Activated CD4-positive, alpha-beta T cell treated with anti-CD3 and anti-CD28 coated beads for 24 hours (primary cell): ENCODE measurements at places on chromosomes 4 and X.

DNA sequence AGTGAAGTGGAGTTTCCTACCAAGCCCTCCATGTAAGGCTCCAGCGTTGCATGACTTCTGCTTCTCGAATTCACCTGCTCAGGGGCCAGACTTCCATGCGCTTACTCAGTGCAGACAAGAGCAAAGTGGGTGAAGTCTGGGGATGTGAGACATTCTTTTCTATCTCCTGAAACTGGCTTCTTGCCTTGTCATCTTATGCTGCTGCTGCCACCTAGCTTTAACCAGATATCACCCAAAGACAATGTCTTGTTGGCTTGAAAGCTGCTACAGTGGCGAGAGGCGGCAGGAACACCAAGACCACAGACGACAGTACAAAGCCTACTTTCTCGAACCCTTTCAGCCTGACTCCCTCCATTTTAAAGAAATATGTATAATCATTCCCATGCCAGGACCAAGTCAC, 103.6 kb upstream of the ADGRG2 start:
- no peak for DNase-seq

DNA sequence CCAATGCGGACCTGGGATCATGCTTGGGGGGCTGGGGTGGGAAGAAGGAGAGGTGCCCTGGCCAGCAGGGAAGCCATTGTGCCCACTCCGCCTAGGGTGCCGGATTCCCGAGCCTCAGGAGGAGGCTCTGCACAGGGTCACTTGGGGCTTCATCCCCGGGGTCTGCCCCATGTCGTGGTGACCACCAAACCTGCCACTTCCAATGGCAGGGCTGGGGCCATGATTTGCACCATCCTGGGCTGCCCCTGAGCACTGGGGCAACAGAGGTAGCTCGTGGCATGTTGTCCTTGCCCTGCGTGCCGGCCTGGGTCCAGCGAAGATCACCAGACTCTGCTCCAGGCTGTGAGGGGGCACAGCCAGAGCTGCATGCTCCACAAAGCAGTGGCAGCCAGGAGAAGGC, 71.4 kb upstream of the DCAF12L2 start:
- no peak for DNase-seq

- no peak for DNase-seq
These were observed 155.1 kb upstream of the FGF13 start for GRCh38 chrX:138866643-138867042.

- DNase-seq, result peak; percentile 81
These were observed 64.1 kb downstream of the RLIM start for GRCh38 chrX:74550295-74550802.

DNA sequence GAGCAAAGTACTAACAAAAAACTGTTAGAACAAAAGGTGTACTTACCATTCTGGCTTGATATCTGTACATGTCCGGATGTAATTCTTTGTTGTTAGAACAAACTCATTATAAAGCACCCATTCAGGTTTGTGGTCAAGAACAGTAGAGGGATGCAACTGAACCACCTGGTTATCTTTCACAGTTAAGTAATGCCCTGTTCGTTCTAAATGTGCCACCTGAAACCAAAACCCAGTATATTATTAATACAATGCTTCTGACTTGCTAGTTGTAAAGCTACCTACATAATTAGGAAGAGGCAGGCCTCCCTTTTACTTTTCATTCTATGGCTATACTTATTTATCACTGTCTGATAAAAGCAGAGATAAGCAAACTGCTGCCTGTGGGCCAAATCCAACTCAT, 54.8 kb downstream of the DHX15 start:
- DNase-seq, result no peak

GRCh38 chr4:787561-787981, 38.4 kb downstream of the CPLX1 start:
- no peak for DNase-seq

DNA sequence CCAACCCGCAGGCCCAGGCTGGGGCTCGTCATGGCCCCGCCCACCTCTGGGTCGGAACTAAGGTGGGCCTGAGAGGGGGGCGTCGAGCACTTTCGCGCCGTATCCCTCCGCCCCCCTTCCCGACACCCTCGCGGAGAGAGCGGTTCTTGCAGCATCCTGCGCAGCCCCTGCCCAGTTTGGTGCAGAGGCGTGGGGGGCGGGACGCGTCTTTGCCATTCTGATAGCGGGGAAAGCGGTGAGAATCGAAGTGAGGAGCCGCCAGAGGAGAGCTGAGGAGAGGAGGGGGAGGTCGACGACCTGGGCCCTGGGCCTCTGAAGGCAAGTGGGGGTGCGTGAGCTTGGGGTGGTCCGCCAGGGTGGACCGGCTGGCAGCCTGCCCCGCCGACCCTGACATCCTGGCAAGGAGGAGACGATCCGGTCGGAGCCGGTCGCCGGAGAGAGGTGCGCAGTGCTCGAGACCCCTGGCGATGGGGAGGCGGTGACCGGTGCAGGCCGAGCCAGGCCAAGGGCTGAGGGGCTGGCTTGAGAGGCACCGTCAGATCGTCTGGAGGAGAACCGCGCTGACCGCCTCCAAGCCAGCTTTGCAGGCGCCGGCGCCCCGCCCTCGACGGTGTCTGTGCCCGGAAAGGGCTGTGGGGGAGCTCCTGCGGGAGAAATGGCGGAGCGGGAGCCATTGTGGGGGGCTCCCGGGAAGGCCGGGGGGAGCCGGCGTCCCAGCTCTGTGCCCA, 25.5 kb downstream of the GPRASP3 start:
- DNase-seq, result no peak

- DNase-seq, result no peak
These were observed 31.4 kb upstream of the PJA1 start for GRCh38 chrX:69196666-69197065.

- DNase-seq, result no peak
These were observed 37.6 kb downstream of the LNX1 start for GRCh38 chr4:53553486-53554210.

- DNase-seq, result no peak
These were observed 1.4 kb upstream of the CT47C1 start for GRCh38 chrX:119071381-119071780.

GRCh38 chrX:18890049-18890381, 93.9 kb downstream of the PHKA2 start:
- DNase-seq, result no peak

GRCh38 chrX:42846741-42847140, 68.8 kb upstream of the PPP1R2C start:
- no peak for DNase-seq

DNA sequence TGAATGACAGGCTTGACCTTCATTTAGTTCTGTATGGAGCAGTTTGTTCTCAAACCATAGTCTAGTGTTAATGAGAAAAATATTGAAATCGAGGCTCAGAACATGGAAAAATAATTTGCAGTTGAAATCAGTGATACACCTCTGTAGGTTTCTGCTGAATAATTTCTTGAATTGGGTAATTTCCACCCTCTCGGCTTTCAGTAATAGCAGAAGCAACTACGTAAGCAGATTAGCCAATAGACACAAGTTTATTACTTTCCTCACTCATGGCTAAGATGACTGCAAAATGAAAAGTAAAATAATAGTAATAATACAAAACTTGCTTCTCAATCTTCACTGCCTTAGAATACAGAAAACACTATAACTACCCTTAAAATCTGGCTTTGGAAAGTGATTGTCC, 46.0 kb downstream of the USP38 start:
- DNase-seq, result no peak

DNA sequence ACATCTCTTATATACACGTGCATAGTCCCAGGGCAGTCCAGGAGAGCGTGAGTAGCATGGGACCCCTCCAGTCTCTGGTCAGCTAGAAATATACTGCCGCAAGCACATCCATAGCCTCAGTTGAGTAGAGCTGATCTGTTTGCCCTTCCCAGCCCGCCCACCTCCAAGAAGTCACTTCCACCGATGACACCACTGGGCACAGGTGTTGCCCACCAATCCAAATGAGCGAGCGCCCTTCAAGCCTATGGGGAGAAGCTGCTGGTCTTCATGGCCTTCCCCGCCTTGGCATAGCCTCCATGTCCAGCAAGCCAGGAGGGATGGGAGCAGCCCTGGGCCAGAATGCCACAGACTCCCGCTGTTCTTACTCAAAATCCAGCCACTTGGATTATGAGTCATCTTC, 10.2 kb downstream of the DUSP9 start:
- DNase-seq, result no peak

DNA sequence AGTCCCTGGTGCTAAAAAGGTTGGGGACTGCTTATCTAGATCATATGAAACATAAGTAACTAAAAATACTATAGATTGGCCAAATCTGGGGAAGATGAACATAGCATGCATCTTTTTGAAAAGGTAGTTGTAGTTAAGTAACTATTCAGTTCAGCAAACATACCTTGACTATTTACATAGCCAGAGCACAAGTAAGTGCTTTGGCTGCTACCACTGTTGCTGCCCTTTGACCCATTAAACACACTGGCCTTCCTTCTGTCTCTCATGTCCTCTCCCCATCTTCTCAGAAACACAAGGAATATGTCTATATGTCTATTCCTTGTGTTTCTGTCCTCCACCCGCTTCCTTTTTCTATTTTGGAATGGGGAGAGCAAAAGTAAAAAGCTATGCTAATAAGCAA, 87.9 kb upstream of the SPRY1 start:
- no peak for DNase-seq

GRCh38 chrX:14875624-14876023, 2.4 kb downstream of the MOSPD2 start:
- DNase-seq, result no peak

DNA sequence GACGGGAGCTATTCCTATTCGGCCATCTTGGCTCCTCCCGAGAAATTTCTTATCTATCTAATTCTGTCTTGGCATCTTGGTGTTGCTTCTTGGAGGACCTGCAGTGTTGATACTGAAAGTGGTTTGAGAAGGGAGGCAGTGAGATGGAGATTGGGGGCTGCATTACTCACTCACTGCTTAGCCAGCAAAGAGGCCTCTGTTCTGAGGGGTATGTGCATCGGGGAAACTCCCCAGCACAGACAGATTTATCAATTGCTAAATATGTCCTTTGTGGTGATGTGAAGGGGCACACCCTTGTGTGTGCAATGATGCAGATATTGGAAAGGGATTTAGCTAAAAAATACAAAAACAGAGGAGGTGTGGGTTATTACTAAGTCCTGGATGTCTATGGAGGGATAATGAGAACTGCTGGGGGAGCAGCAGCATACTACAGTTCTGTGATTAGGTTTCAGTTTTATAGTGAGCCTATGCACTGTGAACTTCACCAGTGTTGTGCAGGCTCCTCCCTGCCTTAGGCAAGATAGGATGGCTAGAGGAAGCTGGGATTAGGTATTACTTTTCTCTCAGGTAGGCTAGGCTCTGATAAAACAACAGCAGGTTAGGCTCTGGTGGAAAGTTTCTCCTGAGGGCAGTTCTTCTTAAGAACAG, 279.0 kb downstream of the HS3ST1 start:
- DNase-seq, result no peak

DNA sequence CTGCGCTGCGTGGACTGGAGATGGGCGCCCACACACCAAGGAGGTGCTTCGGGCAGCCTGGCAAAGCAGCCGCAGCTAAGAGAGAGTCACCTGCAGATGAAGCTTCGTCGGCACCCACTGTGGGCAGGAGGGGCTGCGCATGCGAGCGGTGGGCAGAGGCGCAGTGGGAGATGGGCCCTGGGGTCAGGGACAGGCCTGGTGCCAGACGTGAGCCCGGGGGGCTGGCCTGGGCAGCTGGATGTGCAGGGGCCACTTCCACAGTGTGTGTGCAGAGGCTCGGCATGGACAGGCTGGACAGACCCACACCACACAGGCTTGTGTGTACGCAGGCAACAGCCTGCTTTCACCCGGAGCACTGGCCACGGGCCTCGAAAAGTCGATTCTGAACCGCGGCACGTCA, 18.6 kb downstream of the CTBP1 start:
- no peak for DNase-seq

DNA sequence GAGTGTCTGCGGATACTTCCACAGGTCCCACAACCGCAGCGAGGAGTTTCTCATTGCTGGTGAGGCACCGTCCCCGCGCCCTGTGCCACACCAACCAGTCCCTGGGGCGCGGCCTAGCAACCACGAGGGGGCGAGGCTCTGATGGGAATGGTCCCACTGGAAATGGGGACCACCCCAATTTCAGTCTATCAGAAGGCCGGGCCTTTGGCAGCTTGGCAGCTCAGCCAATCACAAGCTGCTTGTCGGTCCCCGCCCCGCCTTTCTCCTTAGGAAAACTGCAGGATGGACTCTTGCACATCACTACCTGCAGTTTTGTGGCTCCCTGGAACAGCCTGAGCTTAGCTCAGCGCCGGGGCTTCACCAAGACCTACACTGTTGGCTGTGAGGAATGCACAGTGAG, 3.0 kb downstream of the TIMP1 start:
- no peak for DNase-seq

DNA sequence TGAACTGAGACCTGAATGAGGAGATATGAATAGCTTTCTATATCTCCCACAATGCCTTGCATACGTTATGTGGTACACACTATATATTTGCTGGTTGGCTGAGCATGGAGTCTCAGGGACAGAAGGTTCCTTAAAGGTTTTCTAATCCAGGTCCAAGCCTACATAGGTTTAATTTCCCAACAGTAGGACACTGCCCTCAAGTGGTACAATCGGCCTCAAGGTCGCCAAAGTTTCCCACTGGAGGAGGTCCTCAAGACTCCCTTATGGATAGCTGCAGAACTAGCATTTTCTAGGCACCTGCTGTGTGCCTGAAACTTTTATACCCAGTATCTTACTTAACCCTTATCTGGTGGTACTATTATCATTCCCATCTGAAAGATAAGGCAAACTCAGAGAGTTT, 21.0 kb upstream of the EFNB1 start:
- DNase-seq, result no peak

GRCh38 chrX:15399962-15400391, 15.8 kb upstream of the VEGFD start:
- DNase-seq, result no peak

DNA sequence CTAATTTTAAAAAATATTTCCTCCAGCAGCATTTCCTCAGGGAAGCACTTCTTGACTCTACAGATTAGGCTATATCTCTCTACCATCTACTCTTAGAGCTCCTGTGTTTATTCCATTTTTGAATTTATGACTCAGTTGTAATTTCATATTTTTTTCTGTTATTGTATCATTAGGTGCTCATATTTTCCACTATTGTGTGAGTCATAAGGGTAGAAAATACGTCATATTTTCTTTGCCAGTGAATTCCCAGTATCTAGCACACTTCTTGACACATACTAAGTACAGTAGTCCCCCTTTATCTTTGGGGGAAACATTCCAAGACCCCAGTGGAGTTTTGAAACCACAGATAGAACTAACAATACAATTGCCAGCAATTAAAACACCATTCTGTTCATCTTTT, 431.2 kb downstream of the GASK1B start:
- no peak for DNase-seq

DNA sequence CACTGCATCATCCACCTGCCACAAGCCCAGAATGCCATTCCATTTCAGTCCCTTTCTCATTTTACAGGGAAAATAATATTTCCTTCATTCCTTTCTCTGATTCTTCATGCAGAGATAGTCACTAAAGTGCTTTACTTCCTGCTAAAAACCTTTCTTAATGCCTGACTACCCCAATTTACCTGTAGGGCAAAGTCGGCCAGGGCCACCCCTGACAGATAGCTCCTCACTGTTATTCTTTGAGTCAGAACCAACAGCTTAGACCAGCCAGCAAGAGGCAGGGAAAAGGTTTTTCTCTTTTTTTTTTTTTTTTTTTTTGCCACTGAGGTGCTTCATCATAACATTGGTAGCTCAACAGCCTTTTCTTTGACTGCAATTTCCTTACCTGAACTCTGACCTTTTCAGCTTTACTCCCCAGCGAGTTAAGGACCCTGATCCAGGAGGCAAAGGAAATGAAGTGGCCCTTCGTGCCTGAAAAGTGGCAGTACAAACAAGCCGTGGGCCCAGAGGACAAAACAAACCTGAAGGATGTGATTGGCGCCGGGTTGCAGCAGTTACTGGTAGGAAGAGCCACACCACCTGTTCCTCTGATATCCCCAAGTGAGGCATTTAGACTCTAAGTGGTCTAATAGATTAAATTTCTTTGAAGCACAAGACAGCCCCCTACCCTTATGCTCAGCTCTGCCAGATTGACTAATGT, 85.0 kb downstream of the ALPK1 start:
- DNase-seq, result no peak
